GM23248 (cell line): ENCODE measurements at places on chromosomes 16 and 17.

GRCh38 chr17:14346801-14347200 is 45.9 kb downstream of the HS3ST3B1 start:
- no peak for DNase-seq

DNA sequence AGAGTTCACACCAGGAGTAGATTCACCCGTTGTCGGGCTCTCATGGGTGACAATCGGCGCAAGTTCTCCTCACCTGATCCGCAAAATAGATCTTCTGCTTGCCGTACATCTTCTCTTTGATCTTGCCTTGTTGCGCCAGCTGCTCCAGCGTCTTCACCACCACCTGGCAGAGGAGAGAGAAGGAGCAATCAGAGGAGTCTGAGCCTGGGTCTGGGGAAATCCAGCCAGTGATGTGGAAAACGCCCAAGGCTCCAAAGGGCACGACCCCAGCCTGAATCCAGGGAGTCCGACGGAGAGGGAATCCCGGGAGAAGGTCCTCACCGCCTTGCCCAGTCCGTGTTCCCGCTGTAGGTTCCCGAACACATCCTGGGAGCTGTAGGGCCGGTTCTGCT is 393 bp downstream of the PSMC3IP start:
- no peak for DNase-seq

DNA sequence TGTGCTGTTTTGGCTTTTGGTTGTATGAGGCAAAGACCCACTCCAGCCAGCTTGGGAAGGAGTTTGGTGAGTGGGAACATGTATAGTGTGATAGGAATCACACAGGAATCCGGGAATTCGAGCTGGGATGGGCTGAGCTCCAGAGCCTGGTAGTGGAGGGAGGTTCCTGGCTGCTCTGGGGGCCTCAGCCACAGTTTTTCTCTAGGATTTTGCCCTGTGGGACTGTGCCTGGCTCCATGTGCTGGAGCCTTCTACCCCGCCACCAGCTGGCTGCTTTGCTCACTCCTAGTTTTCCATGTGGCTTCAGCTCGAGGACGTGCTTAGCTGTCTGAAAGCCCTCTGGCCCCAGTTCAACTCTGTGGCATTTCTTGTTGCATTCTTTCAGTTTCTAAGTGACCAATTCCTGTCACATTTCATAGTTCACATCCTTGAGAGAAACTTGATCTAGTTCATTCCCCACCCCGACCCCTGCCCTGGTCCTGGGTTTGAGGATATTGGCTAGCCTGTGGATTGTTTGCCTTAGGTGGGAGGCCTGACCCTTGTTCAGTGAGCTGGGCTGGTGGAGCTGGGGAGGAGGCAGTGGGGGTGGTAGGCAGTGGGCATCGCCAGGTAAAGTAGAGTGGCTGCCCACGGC is 5.0 kb downstream of the SEC14L1 start:
- peak; percentile 85 for DNase-seq

DNA sequence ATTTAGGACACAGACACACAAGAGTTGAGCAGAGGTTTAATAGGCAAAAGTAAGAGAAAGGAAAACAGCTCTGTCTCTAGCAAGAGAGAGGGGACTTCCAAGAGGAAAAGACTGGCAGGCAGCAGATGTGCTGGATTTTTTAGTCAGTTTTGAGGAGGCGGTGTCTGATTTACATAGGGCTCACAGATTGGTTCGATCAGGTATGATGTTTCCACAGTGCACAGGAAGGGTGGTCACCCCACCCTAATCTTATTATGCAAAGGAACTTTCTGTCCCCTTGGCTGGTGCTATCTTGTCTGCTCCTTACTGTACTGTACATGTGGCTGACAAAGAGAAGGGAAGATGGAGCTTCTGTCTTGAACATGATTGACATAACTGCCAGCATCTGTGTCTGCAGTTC is 25.3 kb downstream of the BFAR start:
- DNase-seq = no peak

GRCh38 chr16:78205506-78205905 is 106.1 kb downstream of the WWOX start:
- no peak for DNase-seq

DNA sequence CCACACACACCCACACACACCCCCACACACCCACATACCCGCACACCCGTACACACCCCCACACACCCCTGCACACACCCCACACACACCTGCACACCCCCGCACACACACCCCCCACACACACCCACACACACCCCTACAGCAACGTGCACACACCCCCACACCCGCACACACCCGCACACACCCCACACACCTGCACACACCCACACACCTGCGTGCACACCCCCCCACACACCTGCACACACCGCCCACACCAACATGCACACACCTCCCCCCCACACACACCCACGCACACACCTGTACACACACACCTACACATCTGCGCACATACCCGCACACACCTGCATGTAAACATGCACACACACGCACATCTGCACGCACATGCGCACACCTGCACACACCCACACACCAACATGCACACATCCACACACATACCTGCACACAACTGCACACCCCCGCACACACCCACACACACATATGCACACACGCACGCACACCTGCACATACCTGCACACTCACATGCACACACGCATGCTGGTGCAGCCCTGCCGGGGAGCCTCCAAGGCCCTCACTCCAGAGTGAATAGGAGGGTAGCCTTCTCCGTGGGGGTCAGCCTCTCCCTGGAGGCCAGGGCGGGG is 7.5 kb downstream of the ASPSCR1 start:
- no peak for DNase-seq

- peak; percentile 40 for DNase-seq
Measured at GRCh38 chr17:45405250-45406086, 27.2 kb downstream of the ARHGAP27 start.

- peak; percentile 68 for DNase-seq
Measured at GRCh38 chr17:1562176-1562643, 382 bp downstream of the PITPNA start.

DNA sequence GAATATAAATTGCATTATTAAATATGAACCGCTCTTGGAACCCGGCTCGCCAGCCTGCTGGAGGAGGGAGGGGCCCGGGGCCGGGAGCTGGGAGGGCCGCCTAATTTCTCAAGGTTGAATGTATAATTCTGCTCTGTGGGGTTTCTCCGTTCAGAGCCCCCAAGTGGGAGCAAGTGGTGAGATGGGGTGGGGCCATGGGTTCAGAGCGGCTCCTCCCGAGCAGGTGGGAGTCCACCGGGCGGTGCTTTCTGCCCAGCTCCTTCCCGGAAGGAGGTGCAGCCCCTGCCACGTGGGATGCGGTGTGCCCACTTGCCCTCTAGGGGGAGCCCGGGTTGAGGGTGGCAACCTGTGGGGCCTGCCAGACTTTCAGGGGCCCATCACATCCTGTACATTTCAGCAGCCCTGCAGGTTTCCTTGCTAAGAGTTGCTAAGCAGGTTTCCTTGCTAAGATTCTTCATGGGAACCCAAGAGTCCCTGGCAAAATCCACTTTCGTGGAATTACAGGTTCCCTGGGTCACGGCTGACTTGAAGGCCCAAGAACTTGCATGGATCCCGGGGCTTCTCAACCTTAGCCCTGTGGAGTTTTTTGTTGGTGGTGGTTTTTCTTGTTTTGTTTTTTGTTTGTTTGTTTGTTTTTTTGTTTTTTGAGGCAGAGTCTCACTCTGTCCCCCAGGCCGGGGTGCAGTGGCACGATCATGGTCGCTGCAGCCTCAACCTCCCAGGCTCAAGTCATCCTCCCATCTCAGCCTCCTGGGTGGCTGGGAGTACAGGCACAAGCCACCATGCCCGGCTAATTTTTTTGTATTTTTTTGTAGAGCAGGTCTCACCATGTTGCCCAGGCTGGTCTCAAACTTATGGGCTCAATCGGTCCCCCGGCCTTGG is 196.7 kb upstream of the GSE1 start:
- DNase-seq = peak; percentile 61

- no peak for DNase-seq
Measured at GRCh38 chr16:55325080-55325447, 1.1 kb downstream of the IRX6 start.

- DNase-seq = peak; percentile 15
Measured at GRCh38 chr17:71926746-71927398, 193.9 kb upstream of the SOX9 start.

DNA sequence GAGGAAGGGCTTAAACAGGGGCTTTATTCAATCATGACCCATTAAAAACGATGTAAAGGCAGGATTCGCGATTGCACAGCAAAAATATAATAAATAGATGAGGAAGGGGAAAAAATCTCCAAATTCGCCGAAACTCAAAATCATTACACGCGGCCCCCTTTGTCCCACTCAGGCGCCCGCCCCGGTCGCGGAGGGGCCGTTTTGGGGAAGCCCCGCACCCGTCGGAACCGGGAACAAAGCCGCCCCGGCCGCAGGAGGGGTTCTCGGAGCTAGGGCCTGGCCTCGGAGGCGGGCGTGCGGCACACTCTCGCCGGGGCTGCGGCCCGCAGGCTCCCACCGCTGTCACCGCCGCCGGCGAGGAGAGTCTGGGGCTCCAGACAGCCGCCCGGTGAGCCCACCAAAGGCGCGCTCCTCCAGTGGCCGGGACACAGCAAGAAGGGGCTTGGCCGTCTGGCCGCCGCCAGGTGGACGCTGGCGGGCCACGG is 521 bp downstream of the C16orf87 start:
- DNase-seq = peak; percentile 67
